HS-27A (cell line): ENCODE measurements at places on chromosomes 11 and 22.

DNA sequence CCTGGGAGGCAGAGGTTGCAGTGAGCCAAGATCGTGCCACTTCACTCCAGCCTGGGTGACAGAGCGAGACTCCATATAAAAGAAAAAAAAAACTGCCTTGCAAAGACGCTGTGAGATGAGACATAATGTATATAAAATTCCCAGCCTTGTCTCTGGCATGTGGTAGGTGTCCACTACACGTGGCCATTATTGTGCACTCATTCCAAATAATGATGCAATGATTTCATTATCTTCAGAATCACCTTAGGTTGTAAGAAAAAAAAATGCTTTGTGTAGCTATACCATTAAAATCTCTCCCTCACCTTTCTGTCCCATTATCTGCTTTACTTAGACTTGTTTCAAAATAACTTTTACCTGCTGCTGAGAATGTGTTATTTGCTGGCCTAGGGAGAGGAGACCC, 41.6 kb downstream of the C11orf96 start:
- no peak for DNase-seq

DNA sequence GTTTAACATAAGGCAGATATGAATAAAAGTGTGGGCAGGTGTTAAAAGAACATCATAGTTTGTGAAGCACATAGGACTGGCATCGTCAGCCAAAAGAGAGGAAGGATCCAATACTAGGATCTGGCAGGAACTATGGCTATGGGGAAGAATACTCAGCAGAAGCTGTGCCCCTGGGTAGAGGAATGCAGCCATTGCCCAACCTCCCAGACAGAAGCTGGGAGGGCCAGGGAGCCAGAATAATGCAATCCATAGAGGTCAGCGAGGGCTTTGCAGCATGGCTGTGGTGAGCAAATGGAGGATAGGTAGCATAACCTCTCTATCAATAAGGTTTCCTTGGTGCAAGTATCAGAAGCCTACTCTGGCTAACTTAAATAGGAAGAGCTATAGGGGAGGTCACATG, 11.7 kb upstream of the CSTF3 start:
- DNase-seq: no peak

DNA sequence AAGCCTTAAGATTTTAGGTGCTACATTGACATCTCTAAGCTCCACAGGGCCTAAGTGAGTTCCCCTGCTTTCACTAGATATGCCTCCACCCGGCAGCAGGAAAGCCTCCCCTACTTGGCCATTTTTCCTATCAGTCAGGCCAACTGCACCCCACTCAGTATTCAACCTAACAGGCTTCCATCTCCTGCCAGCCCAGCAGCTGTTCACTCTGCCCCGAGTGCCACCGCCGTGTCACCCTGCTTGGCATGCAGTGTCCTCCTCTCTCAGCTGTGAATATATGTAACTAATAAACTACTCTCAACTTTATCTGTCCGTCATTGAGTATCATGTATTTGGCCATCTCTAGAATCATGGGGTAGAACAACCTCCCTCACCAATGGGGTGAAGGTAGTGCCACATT, 9.0 kb upstream of the OR6M1 start:
- DNase-seq: no peak

GRCh38 chr11:132126973-132127899, 756.8 kb downstream of the NTM start:
- peak; percentile 56 for DNase-seq

- no peak for DNase-seq
Observed at GRCh38 chr11:59062602-59063529, 23.2 kb upstream of the GLYATL1B start.

DNA sequence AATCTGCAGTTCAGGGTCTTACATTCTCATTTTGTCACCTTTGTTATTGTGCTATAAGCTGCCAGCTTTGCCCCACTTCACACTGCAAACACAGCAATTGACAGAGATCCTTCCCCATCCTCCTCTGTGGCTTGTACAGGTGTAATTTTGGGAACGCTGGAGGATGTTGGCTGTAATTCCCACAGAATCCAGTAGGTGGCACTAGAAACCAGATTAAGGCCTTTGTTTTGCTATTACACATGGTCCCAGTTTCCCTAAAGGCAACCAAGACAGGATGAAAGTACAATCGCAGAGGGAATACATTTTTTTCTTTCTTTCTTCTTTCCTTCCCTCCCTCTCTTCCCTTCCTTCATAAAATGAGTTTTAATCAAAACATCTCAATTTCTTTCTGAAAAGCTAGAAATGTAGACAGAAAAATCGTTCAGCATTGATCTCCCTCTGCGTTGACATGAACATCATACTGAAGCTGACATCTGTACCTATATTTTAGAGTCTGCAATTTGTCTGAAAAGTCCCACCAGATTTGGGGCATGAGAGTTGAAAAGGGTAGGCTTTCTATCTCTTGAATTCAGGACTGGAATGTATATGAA, 21.3 kb upstream of the NELL1 start:
- peak; percentile 12 for DNase-seq

DNA sequence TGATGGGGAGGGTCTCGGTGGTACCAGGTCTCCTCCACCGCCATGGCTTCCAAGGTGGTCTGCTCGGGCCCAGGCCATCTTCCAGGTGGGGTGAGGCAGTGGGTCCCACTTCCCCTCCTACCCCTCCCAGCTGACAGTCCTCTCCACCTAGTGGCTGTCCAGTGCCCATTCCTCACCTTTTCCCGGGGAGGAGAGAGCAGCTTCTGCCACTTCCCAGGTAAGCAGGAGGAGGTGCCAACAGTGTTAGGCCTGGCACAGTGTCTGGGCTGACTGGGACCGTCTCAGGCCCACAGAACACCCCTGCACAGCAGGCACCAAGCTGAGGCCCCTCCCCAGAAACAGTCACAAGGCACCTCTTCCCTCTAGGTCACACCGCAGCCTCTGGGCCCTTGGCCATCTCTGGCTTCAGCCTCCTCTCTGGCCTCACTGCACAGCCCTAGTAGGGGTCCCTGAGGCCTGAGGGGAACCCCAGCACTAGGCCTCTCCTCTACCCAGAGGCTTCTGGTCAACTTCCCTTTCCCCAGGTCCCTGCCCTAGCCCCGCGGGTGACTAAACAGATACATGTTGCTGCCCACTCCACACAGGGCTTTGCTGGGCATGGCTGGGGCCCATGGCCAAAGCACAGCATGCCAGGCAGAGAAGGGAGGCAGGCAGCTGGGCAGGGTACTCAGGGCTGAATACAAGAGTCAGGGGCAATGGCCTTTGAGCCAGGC, 2.3 kb upstream of the ANKRD13D start:
- no peak for DNase-seq
